B cell (primary cell): ENCODE measurements at places on chromosomes 3 and 15. TPM values are rescaled to one million over a fixed set of nuclear protein-coding genes. Genes with fewer than 3 reads are reported as not detected.
A peak's percentile ranks its signal among the peaks of the same experiment; 100 is the strongest.

PP2D1 gene
- not detected in 2 replicates for polyA plus RNA-seq

PLA2G4D gene
- polyA plus RNA-seq, result not detected in 2 replicates

P2RY13 gene
- polyA plus RNA-seq, result 0.13 and 0.92 TPM in 2 replicates

ANKRD34C gene
- not detected in 2 replicates for polyA plus RNA-seq

THPO gene
- not detected in 2 replicates for polyA plus RNA-seq

TBC1D21 gene
- not detected in 2 replicates for polyA plus RNA-seq

SEMA7A gene
- 42.0 and 142 TPM in 2 replicates for polyA plus RNA-seq

IL16 gene
- polyA plus RNA-seq, result 96.1 and 181 TPM in 2 replicates

DAZL gene
- polyA plus RNA-seq, result 1.2 and 1.3 TPM in 2 replicates

DNA sequence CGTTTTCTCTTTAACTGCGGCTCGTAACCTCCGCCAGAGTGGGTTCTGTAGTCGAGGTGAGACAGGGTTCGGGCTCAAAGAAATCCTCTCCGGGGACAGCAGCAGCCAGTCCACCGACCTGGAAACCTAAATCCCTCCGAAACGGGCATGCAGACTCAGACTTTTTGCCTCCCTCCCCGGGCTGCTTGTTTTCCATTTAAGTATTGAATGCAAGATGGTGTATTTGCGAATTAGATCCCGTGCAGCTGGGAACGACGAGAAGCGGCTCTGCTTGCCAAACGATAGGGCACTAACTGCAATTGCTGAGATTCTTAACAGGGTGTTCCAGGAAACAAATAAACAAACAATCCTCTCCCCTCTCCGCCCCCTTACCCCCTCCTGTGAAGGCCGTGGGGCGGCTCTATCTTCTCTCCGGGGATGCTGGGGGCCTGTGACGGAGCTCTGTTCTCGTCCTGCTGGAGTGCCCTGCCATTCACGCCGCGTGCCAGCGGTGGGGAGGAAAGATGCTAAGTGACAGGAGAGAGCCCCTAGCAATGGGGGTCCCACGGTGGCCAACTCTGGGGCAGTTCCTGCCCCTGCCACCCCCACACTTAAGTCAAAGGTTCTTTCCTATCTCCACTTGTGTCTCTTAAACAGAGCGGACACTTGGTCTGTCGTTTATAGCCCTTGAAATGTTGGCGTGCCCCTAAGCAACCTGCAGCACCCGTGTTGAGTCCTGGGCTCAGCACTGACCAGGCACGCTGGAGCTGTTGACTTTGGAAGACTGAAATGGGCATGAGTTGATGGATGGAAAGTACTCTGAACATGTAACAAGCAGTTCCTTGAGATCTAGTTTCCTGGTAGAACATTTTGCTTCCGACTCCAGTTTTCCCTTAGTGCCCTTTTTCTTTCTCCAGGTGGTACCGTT lies 1.3 kb upstream of the ETV5 start:
- DNase-seq, result peak; percentile 48

DNA sequence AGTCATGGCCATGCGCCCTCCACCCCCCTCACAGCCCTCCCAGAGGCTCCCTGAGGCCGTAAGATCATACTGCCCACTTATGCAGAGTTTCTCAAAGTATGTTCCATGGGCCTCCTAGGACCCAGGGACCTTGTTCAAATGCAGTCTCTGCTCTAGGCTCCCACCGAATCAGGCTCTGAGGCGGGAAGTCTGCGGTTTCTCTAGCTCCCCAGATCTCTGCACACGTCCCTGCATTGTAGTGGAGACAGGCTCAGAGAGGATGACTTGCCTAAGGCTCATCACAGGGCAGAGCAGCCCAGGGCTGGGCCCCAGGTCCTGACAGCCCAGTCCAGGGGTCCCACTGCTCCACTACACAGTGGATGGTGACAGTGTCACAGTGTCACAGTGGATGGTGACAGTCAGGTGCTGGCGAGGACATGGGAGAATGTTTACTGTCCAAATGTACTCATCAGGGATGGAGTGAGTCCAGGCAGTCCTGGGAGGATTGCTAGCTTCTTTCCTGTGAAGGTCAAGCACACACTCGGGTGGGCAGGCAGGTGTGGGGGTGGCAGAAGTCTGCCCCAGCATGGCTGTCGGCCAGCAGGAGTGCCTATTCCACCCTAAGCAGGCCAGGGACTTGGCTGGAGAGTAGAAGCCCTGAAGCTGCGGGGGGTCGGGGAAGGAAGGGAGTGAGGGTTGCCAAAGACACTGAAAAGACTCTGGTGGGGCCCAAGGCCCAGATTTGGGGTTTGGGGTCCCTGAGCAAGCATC lies 12.4 kb downstream of the ANKRD63 start:
- DNase-seq, result no peak

DNA sequence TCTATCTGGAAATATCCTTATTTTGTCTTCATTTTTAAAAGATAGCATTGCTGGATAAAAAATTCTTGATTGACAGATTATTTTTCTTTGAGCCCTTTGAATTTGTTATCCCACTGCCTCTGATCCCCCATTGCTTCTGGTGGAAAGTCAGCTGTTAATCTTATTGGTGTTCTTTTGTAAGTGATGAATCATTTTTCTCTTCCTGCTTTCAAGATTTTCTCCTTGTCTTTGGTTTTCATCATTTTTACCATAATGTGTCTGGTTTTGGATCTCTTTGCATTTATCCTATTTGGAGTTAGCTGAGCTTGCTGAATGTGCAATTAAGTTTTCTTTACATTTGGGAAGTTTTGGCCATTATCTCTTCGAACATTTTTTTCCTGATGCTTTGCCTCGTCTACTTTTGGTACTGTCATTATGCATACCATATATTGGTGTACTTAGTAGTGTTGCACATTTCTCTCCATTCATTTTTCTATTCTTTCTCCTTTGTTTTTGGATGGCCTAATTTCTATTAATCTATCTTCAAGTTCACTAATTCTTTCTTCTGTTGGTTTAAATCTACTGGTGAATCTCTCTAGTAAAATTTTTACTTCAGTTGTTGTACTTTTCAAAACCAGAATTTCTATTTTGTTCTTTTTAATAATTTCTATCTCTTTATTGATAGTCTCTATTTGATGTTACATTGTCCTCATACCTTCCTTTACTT lies 440.0 kb upstream of the PROK2 start:
- DNase-seq, result no peak

DNA sequence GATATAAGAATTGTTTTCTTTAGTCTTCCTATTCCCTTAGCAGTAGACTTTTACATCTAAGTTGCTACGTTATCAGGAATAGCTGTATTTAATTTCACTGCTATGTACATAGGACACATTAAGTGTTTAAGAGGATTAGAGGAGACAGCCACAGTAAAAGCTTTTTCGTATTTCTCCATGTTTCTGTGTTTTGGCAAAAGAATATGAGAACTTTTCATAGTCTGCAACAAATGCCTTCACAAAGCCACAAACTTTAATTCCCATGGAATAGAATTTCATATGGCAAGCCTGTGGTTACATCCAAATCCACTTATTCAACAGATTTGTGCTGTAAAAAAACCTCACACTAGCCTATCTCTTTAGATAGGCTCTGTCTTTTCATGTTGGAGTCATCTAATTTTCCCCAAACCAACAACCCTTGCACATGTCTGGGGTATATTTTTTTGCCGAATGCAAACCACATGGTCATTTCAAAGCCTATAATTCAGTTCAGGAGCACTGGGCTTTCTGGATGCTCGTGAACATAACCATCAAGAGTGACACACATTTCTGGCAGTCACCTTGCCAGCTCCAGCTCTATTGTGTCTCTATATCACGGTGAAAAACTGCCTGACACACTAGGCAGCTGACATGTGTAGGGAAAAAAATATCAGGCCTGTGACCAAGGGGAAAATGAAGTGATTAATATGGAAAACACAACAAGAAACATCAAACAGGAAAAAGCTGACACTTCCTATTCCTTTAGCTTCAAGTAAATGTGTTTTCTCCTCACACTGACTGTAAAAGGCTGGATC lies 19.2 kb downstream of the PLD1 start:
- DNase-seq, result no peak

DNA sequence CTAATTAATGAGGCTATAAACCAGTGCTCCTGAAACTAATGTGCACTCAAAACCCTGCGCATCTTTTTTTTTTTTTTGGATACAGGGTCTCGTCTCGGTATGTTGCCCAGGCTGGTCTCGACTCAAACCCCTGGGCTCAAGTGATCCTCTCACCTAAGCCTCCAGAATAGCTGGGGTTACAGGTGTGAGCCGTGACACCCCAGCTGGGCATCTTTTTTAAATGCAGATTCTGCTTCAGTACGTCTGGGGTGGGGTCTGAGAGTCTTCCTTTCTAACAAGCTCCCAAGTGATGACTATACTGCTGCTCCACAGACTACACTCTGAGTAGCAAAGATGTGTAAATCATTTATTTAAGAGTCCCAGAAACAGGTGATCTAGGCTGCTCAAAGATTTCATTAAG lies 73.0 kb downstream of the BFSP2 start:
- no peak for DNase-seq

- DNase-seq, result no peak
These were observed 300.5 kb downstream of the ZPLD1 start for GRCh38 chr3:102735311-102735710.

- no peak for DNase-seq
These were observed 503.0 kb downstream of the NTRK3 start for GRCh38 chr15:87753539-87753938.

GRCh38 chr3:51722362-51722761 lies 15.5 kb downstream of the GRM2 start:
- no peak for DNase-seq

DNA sequence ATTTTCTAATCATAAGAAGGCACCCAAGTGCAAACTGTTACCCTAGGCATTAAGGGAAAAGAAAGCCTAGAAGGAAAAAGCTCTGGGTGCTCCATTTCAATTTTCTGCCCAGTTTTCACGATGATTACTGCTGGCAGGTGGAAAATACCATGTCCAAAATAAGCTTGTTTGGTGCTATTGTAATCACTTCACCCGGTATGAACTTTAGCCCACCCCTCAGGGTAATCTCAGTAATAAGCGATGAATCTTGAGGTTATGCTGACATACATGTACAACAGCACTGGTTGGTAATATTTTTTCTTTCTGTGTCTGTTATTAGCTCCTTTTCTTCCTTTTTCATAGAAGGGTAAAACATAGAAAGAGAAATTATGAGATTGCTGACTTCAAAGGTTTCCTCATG lies 88.6 kb upstream of the MEX3B start:
- DNase-seq, result no peak

DNA sequence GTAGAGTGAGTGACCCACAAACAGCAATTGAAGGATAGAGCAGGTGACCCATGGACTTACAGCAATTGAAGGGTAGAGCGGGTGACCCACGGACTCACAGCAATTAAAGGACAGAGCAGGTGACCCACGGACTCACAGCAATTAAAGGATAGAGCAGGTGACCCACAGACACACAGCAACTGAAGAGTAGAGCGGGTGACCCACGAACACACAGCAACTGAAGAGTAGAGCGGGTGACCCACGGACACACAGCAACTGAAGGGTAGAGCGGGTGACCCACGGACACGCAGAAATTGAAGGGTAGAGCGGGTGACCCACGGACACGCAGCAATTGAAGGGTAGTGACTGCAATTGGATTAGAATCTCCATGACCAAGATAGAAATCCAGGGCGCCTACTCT lies 9.8 kb upstream of the TNK2 start:
- DNase-seq, result no peak

DNA sequence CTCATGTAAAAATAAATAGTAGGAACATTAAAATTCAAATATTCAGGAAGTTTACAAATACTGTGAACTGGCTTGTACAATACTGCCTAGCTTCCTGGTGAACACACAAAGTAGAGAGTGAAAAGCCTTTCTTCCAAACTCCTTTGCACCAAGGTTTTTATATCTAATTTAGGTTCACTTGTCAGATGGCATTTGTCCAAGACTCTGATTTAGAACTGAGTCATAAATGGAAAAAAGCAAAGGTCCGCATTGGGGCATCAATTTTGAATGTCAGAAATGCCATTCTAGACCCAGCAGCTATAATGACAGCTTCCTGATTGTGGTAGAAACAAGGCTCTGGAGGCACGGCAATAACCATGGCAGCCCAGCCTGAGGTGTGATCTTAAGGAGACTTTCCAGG lies 160.7 kb downstream of the PDE8A start:
- DNase-seq, result no peak

DNA sequence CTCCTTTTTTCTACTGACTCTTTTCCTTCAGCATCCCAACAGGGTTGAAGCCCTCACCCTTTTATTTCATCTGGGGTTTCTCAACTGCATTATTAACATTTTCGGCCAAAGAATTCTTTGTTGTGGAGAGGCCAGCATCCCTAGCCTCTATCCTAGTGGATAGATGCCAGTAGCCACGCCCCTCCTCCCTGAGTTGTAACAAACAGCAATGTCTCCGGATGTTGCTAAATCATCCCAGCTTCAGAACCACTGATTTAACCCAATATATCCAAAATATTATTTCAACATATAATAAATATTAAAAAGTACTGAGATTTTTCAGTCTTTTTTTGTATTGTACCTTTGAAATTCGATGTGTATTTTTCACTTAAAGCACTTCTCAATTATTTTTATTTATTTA lies 2.0 kb upstream of the RNF111 start:
- no peak for DNase-seq

DNA sequence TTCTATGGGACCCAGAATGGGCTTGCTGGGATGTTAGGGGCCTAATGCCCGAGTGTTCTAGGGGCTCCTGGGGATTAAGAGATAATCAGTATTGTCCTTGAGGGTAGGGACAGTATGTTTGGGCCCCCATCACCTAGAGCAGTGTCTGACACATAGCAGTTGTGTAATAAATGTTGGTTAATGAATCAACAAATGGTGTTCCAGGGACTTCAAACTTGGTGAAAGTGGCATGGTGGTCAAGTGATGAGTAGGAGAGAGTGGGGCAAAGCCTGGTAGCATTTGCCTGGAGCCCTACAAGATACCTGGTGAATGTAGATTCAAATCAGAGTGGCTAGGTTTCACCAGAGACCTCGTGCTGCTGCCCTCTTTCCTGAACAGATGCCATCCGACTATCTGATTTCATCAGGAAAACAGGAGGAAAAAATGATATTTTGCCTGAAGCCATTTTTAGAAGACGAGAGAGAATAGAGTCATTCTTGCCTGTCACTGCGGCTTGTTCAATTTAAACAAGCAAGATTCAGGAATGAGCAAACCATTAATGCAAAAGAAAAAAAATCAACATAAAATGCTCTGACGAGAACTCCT lies 117.3 kb downstream of the RPL22L1 start:
- DNase-seq, result no peak
